ENCODE measurements at places on chromosomes 4 and X. TPM values are rescaled to one million over a fixed set of nuclear protein-coding genes. Genes with fewer than 3 reads are reported as not detected.

The FGA gene
- not detected for total RNA-seq

The FGF13 gene
- 4.6 TPM for total RNA-seq

The LRAT gene
- not detected for total RNA-seq

The ARR3 gene
- not detected for total RNA-seq

DNA sequence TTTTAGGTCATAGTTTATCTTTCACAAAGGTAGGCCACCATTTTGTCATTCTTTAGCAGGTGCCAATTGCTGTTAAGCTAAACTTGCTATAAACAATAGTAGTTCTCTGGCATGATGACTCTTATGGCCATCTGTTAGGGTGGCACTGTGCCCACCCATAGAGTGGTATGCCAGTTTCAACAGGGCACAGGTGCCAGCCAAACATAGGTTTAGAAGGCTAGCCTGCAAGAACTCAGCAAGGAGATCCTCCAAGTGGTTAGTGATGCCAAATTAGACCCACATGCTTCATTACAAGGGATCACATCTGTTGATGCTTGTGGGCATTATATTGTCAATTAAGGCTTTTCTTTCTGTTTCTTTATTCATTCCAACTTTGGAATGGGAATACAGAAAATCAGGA, 204.5 kb downstream of the FMR1NB start:
- no peak for DNase-seq

DNA sequence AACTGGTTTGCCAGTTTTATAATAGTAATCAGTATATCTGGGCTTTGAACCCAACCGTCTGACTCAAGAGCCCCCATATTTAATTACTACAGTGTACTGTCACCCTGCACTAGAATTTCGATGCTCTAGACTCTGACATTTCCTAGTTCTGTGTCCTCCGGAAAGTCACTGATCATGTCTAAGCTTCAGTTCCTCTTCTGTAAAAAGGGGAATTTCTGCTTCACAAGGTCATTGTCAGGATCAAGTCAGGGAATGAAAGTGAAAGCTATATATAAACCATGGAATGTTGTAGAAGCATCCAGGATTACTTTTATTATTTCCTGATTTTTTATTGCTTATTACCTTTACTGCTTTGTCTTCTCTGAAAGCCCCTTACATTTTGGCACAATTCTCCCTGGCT, 4.0 kb upstream of the KCNIP4 start:
- DNase-seq: no peak

GRCh38 chrX:71366674-71367256, 608 bp downstream of the TAF1 start:
- peak; percentile 50 for DNase-seq

- DNase-seq: no peak
These were observed 40.9 kb upstream of the STS start for GRCh38 chrX:7106649-7107048.

- no peak for DNase-seq
These were observed 613.1 kb upstream of the HS3ST1 start for GRCh38 chr4:12041828-12042227.

All from GM23248 (cell line).